Heart right ventricle (tissue), 16 donors: ENCODE measurements at places on chromosomes 7 and 10. TPM values are rescaled to one million over a fixed set of nuclear protein-coding genes. Genes with fewer than 3 reads are reported as not detected.

DNA sequence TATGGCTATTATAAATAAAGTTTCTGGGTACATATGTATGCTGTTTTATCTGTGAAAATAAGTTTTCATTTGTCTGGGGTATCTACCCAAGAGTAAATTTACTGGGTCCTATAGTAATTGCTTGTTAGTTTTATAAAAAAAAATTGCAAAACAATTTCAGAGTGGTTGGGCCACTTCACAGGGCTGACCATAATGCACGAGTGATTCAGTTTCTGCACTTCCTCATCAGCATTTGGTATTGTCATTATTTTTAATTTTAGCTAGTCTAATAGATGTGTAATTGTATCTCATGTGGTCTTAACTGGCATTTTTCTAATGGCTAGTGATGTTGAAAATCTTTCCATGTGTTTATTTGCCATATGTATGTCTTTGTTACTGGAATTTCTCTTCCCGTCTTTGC is 452.4 kb upstream of the AKR1E2 start:
- no peak for DNase-seq
- H3K27me3 ChIP-seq, result no peaks in the 10 kb centered on the region
- peak overlapping the region; percentile 35 for H3K27ac ChIP-seq
- H3K36me3 ChIP-seq, result no peaks in the 10 kb centered on the region
- no peaks in the 10 kb centered on the region for H3K4me1 ChIP-seq

- H3K27ac ChIP-seq, result no peak overlapping the region
- H3K27me3 ChIP-seq, result no peaks in the 10 kb centered on the region
- no peaks in the 10 kb centered on the region for H3K4me1 ChIP-seq
- DNase-seq, result no peak
These were observed 193.5 kb upstream of the NEBL start for GRCh38 chr10:21090609-21091082.

GRCh38 chr10:131058799-131059198 is 252.7 kb downstream of the TCERG1L start:
- no peak overlapping the region for H3K4me3 ChIP-seq
- peaks cover 39% of the 10 kb centered on the region for H3K27me3 ChIP-seq
- H3K27ac ChIP-seq, result no peak overlapping the region

DNA sequence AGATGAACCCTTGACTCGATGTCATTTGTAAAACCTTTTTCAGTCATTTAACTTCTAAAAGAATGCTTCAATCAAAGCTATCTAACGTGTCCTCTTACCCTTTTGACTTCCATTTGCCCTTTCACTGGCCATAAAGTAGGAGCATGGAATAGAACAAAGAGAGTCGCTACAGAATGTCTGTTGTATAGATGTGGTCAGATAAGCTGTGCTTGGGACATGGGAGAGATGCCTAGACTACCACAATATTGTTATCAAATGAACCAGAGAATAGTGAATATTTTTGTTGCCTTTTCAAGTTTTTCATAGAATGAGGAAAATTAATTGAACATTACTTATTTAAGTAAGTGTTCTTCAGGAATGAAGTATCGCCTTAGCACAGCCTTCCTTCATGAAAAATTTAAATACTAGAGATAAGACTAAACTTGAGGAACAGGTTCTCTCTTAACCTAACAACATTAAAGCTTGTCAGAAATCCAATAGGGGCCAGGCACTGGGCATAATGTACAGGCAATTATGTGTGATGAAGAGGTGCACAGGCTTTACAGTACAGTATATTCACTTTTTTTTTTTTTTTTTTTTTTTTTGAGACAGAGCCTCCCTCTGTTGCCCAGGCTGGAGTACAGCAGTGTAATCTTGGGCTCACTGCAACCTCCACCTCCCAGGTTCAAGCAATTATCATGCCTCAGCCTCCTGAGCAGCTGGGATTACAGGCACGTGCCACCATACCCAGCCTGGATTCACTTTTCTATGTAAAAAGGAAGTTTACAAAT is 7.5 kb upstream of the KMT2E start:
- no peaks in the 10 kb centered on the region for H3K27me3 ChIP-seq
- peaks cover 86% of the 10 kb centered on the region for H3K4me1 ChIP-seq
- no peak overlapping the region for H3K27ac ChIP-seq
- H3K4me3 ChIP-seq, result no peak overlapping the region
- no peaks in the 10 kb centered on the region for H3K36me3 ChIP-seq

DNA sequence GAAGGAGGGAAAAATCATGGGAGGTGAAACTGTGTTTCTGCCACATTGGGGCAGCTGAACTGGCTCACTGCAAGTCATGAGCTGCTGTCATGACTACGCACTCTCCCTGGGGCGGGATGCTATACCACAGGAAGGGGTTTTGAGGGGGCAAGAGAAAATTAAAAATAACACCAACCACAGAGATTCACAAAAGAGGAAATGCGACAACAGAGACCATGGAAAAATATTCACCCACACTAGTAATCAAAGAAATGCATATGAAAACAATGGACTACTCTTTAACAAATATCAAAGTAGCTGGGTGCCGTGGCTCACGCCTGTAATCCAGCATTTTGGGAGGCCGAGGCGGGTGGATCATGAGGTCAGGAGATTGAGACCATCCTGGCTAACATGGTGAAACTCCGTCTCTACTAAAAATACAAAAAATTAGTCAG is 65.2 kb upstream of the TM9SF3 start:
- H3K4me3 ChIP-seq, result no peak overlapping the region
- DNase-seq, result no peak
- no peaks in the 10 kb centered on the region for H3K4me1 ChIP-seq
- H3K27ac ChIP-seq, result no peak overlapping the region
- no peaks in the 10 kb centered on the region for H3K27me3 ChIP-seq
- no peaks in the 10 kb centered on the region for H3K36me3 ChIP-seq

DNA sequence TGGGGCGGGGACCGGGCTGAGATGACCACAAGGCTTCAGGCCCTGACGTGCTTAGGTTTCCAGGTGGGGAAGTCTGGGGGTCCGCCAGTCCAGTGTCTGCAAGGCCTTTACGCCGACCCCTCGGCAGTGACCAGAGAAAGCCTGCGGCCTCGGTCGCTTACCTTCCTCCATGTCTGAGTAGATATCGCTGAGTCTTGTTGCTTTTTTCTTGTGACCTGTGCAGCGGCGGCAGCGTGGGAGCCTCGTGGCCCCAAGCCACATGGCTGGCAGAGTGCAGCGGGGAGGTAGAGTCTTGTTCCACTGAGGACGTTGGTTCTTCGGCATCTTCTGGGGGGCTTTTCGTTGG is 329 bp downstream of the NOLC1 start:
- DNase-seq, result no peak
- H3K27ac ChIP-seq, result peak overlapping the region; percentile 93
- peaks cover 27% of the 10 kb centered on the region for H3K4me1 ChIP-seq

DNA sequence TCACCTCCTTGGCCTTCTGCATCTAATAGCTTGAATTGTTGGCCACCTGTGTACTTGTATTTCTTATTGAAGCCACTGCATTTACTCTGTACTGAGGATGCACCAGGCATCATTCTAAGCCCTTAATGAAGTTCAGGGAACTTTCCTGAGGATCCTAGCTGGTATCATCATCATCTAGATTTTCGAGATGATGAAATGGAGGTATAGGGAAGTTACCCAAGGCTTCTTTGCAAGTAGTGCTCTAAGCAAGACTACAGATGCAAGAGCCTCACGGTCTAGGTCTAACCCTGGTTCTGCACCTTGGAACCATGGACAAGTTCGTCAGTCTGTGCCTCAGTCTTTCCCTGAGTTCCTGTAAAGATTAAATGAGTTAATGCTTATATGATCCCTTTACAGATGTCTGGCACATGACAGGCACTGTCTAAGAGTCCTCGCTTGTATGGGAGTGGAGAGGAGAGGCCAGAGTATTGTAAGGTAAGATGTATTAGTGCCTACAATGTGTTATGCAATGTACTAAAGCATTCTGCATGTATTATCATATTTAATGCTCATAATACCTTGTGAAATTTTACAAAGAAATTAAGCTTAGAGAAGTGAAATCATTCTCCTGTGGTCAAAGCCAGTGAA is 145.1 kb downstream of the KCNMA1 start:
- no peak overlapping the region for H3K27ac ChIP-seq
- H3K27me3 ChIP-seq, result no peaks in the 10 kb centered on the region
- H3K4me1 ChIP-seq, result no peaks in the 10 kb centered on the region
- H3K4me3 ChIP-seq, result no peak overlapping the region
- no peaks in the 10 kb centered on the region for H3K36me3 ChIP-seq
- no peak for DNase-seq

DNA sequence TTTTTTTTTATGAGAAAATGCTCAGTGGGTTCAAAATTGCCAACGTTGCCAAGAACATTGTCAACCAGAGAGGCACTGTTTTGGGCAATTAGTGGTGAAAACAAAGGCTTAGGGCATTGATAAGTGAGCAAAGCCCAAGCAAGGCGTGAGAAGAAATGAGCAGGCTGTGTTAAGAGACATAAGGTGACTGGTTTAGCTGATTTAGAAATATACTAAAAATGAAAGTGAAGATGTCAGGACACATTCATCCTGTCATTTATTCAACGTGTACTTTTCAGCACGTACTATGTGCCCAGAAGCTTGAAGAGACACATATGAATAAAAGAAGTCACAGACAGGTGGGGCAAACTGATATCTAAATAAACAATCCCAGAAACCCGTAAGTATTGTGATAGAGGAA is 31.8 kb downstream of the AOAH start:
- H3K27ac ChIP-seq, result no peak overlapping the region
- no peak for DNase-seq
- no peaks in the 10 kb centered on the region for H3K27me3 ChIP-seq
- H3K4me3 ChIP-seq, result no peak overlapping the region
- H3K4me1 ChIP-seq, result no peaks in the 10 kb centered on the region

DNA sequence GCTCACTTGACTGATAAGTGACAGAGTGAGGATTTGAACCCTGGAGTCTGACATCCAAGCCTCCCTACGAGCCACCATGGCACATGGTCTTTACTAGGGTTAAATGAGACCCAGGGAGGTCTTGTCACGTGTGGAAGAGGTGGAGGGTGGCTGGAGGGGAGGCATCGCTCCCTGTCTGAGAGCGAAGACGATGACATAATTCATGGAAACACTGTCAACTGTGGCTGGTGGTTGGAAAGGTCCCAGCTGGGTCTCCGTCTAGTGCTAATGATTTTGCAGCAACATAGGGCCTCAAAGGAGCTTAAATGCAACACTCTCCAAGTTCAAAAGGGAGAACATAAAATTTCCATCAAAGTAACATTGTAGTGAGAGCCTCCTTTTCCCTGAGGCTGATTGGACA is 99.9 kb upstream of the BAIAP2L1 start:
- DNase-seq, result no peak
- H3K27me3 ChIP-seq, result peaks cover 8% of the 10 kb centered on the region
- H3K4me3 ChIP-seq, result no peak overlapping the region
- H3K4me1 ChIP-seq, result no peaks in the 10 kb centered on the region
- no peak overlapping the region for H3K27ac ChIP-seq

GRCh38 chr10:71998119-71998839 is 34.1 kb downstream of the CHST3 start:
- H3K27ac ChIP-seq, result no peak overlapping the region
- no peaks in the 10 kb centered on the region for H3K27me3 ChIP-seq
- no peak overlapping the region for H3K4me3 ChIP-seq
- peaks cover 74% of the 10 kb centered on the region for H3K4me1 ChIP-seq

DNA sequence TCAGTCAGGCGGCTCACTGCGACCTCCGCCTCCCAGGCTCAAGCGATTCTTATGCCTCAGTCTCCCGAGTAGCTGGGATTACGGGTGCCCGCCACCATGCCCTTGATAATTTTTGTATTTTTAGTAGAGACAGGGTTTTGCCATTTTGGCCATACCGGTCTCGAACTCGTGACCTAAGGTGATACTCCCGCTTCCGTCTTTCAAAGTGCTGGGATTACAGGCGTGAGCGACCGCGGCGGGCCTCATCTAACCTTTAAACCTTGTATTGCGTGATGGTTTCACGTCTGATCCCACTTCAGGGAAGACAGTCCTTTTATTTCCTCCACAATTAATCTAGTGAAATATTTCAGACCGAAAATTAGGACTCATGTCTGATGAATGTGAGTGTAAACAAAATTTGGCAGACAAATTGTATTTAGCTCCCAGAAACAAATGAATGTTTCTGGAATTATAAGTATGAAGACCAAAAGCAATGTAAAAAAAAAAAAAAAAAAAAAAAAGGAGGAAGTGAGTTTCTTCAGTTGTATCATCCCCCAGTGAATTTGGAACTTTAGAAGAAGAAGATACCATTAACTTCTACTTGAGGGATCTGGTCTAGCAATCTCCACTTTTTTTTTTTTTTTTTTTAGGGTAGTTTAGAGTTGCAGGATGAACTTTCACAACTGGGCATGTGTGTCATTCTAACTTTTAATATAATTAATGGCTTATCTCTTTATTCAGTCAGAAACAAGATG is 1.6 kb downstream of the NUP42 start:
- DNase-seq, result no peak
- peaks cover 40% of the 10 kb centered on the region for H3K4me1 ChIP-seq
- H3K27me3 ChIP-seq, result no peaks in the 10 kb centered on the region
- H3K27ac ChIP-seq, result no peak overlapping the region

- H3K4me3 ChIP-seq, result no peak overlapping the region
- H3K27me3 ChIP-seq, result no peaks in the 10 kb centered on the region
- no peak for DNase-seq
- H3K4me1 ChIP-seq, result no peaks in the 10 kb centered on the region
These were observed 82.2 kb downstream of the NOD1 start for GRCh38 chr7:30396389-30396788.

- DNase-seq, result no peak
- H3K27ac ChIP-seq, result no peak overlapping the region
- no peaks in the 10 kb centered on the region for H3K4me1 ChIP-seq
- no peaks in the 10 kb centered on the region for H3K27me3 ChIP-seq
- peaks cover 36% of the 10 kb centered on the region for H3K36me3 ChIP-seq
These were observed 32.4 kb upstream of the PWWP2B start for GRCh38 chr10:132364594-132364970.

VOPP1 gene
- total RNA-seq, result 20.3 TPM

ARHGAP22 gene
- 3.4 TPM for total RNA-seq

PSPH gene
- total RNA-seq, result 9.7 TPM

UCN3 gene
- total RNA-seq, result not detected

IGFBP1 gene
- total RNA-seq, result not detected

MSMB gene
- total RNA-seq, result not detected

LIPJ gene
- total RNA-seq, result 0.53 TPM
